Foreskin keratinocyte (primary cell): ENCODE measurements at places on chromosomes 4 and X.
A peak's percentile ranks its signal among the peaks of the same experiment; 100 is the strongest.

- no peak for DNase-seq
Measured at GRCh38 chr4:180909279-180909678, 1333.9 kb upstream of the TENM3 start.

DNA sequence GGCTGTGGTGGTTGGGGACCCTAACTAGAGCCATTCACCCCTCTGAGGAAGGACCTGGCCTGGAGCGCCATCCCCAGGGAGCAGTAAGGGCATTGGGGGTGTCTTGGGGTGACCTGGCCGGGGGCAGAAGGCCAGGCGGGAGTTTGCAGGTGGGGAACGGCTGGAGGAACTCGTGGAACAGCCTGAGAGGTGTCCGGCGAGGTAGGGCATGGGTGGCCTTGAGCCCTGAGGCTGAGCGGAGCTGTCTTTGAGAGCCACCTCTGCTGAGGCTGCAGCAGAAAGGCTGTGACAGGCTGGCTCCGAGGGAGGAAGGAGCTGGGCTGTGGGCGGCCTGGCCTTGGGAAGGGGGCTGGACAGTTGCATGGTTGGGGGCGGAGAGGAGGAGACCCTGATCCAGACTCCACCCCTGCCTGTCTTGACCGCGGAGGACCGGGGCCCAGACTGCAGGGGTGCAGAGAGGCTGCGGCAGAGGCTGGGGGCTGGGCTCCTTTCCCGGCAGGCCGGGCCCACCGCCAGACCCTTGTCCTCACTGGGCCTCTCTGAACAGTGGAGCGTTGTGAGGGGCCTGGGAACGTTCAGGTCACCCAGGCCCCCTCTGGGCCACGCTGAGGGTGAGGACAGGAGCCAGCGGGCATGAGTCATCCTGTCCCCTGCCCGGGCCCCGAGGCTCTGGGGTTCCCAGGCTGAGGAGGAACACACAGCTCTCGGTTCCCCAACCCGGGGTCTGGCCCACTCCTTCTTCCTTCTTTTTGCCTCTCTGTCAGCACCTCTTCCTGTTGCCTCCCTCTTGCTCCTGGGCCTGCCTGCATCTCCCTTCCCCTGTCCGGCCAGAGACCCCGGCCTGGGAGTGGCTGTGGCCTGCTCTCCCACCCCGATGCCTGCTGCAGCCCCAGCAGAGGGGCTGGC is 8.1 kb downstream of the SH3BP2 start:
- no peak for DNase-seq

DNA sequence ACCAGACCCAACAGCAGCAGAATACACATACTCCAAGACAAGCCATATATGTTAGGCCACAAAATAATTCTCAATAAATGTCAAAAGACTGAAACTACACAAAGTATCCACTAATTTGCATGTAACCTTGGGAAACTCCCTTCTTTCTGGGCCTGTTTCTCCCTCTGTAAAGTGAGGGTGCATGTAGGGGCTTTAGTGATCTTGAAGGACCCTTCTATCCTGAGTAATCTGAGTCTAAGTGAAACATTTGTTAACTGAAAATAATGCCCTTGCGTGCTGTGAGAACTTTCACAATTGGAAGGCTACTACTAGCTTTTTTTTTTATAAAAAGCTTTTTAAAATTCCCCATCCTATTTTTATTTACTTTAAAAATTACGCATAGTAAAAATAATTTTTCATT is 125.2 kb downstream of the NEXMIF start:
- no peak for DNase-seq

- peak; percentile 33 for DNase-seq
Measured at GRCh38 chrX:68710870-68711576, 63.6 kb downstream of the STARD8 start.

GRCh38 chr4:62199291-62199810 is 999.2 kb downstream of the ADGRL3 start:
- no peak for DNase-seq

DNA sequence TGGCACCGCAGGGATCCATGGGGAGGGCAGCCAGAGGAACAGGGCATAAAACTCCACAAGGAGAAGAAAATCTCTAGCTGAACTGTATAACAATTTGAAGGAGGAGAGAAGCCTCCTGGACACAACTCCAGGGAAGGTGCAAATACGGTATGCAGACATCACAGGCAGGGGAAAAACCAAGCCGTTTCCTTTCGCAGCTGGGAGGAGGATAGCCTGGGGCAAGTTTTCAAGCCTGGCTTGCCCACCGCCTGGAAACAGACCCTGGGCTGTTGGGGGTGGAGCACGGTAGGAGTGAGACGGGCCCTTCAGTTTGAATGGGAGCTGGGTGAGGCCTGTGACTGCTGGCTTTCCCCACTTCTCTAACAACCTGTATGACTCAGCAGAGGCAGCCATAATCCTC is 43.4 kb upstream of the TAF9B start:
- DNase-seq = no peak
